Epithelial cell of esophagus (primary cell): ENCODE measurements at places on chromosomes 13 and 19.
A peak's percentile ranks its signal among the peaks of the same experiment; 100 is the strongest.

GRCh38 chr19:57747472-57747807 is 825 bp downstream of the ZNF776 start:
- DNase-seq, result no peak

DNA sequence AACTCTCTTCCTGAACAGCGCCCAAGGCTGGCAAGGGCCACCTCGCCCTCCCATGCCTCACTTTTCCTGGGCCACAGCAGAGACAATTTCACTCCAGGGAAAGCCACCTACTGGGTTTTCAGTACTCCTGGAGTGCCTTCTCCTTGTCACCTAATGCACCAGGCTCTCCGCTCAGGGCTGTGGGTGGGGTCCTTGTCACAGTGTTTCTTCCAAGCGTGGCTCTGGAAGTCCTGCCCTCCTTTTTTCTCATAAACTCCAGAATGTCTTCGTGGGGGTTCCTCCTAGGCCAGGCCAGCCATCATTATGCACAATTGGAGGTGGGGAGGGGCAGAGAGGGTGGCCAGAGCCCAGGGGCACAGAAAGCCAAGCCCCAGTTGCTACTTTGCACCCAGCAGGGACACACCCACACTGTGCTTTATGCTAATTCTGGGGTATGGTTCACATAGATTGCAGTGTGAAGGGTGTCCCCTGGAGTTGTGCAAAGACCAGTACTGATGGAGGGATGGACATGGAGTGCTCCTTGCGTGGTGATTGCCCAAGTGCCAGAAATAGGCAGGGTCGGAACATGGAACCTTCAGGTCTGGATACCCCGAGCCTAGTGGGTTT is 78.8 kb downstream of the CHST8 start:
- no peak for DNase-seq

DNA sequence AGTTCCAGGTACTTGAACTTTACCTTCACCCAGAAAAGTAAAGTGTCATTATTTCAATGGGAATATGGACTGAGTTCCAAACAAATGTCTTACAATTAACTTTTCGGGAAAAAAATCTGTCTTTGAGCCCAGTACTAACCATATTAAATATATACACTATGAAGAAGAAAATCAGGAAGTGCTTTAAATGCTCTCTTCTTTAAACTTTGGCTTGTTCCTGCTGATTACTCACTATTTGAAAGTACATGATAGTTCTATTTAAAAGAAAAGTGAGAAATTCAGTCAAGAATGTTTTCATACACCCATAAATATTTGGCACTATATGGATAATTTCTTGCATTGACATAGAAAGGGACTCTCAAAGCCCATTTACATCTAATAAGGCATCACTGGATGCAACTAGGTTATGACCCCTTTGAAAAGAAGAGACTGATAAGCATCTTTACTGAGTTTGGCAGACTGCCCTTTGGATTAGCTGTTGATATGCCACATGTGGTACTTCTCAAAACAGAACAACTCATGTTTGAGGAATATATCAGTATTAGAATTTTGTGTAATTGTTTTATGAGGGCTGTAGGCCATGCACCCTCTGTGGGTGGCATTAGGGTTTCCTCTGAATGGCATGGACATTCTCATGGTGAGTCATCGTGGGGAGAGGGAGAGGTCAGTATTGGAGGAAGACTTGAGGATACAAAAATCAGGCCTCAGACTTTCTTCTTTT is 25.0 kb upstream of the VWA8 start:
- no peak for DNase-seq

GRCh38 chr19:49468199-49468598 is 5.8 kb upstream of the FLT3LG start:
- peak; percentile 84 for DNase-seq

GRCh38 chr19:35432911-35433310 is 15.1 kb upstream of the FFAR2 start:
- DNase-seq, result no peak

GRCh38 chr19:2070436-2070827 is 19.4 kb upstream of the MKNK2 start:
- DNase-seq, result no peak

DNA sequence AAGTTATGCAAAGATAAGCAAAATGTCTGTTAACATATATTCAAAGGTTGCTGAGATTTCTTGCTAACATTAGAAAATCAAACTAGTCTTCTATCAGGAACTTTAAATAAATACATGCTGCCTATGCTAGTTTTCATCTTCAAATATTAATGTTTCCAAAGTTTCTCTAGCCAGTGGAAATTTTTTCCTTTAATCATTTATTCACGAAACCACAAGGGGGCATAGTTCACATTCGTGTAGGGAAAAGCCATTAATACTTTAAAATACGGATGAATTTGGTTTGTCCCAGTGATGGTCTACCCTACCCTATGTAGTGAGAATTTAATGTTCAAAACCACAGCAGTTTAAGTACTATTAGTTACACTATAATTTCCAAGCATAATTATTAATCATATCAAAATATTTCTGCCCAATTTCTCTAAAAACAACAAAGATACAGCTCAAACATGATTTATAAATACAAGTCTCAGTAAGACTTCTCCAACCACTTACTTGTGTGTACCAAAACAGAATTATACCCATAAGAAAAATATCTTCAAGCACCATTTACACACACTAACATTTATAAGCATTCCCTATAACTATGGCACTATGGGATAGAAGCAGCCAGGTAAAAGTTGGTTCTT is 16.2 kb downstream of the NUFIP1 start:
- peak; percentile 39 for DNase-seq

GRCh38 chr19:3263866-3264265 is 39.4 kb downstream of the CELF5 start:
- DNase-seq, result no peak

DNA sequence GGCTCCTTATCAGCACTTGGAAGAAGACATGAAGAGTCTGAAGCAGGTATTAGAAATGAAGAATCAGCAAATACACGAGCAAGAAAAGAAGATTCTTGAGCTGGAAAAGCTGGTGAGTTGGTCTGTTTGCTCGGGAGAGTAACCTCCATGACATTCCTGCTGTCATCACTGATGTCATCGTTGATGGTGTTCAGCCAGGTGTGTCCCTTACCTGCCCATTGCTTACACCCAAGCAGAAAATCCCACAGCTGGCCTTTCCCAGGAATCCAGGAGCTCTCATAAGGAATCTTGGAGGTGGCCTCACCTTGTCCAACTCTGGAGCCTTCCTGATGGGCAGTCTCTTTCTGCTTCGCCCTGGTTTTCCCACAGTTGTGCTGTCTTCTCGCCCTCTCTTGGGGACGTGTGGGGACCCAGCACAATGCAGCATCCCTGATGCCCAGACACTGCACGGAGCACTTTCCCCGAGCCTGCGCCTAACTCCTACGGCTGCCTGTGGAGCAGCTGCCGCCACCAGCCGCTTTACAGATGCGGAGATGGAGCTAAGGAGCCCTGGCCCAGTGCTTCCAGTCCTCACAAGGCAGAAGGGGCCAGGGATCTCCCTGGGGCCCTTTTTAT is 97.0 kb downstream of the SLC7A1 start:
- no peak for DNase-seq

GRCh38 chr13:43057653-43058317 is 34.4 kb downstream of the DNAJC15 start:
- DNase-seq, result peak; percentile 5

DNA sequence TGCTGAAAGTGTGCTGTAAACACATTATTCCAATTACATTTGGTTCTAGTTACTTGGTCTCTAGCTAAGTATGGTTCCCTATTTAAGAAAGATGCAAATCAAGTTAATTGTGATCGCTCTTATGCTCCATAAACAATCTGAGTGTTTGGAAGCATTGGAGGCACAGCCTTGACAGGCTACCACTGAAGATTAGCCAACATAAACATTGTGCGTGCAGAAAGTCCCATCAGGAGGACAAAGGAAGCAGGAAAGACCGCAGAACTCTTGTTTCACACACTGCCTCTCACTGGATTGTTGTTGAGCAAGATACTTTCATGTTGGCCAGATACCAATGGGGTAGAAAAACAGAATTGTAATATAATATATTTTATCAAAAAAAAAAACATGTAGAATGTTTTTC is 814.4 kb downstream of the EFNB2 start:
- peak; percentile 49 for DNase-seq

- no peak for DNase-seq
Measured at GRCh38 chr13:112345826-112346172, 30.4 kb upstream of the SPACA7 start.

DNA sequence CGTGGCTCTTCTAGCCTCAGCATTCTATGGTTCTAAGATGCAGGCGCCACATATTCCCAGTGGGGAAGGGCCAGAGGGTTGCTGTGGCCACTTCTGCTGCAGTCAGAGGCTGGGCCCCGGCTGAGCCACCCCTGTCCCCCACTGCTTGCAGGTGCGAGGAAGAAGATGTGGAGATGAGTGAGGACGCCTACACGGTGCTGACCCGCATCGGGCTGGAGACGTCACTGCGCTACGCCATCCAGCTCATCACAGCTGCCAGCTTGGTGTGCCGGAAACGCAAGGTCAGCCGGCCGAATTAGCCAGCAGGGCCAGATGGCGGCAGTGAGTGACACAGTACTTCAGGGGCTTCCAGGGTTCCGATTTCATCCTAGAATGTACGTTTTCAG is 2.0 kb downstream of the LHB start:
- no peak for DNase-seq

GRCh38 chr19:1251330-1252220 is 3.2 kb downstream of the MIDN start:
- peak; percentile 64 for DNase-seq

GRCh38 chr19:13729859-13730258 is 34.5 kb upstream of the MRI1 start:
- DNase-seq, result no peak

GRCh38 chr13:113489549-113490495 is 689 bp downstream of the DCUN1D2 start:
- DNase-seq, result peak; percentile 42

- peak; percentile 21 for DNase-seq
Measured at GRCh38 chr13:61286148-61286745, 129.4 kb downstream of the PCDH20 start.

GRCh38 chr19:35454663-35455062 is 6.6 kb downstream of the FFAR2 start:
- DNase-seq, result no peak

DNA sequence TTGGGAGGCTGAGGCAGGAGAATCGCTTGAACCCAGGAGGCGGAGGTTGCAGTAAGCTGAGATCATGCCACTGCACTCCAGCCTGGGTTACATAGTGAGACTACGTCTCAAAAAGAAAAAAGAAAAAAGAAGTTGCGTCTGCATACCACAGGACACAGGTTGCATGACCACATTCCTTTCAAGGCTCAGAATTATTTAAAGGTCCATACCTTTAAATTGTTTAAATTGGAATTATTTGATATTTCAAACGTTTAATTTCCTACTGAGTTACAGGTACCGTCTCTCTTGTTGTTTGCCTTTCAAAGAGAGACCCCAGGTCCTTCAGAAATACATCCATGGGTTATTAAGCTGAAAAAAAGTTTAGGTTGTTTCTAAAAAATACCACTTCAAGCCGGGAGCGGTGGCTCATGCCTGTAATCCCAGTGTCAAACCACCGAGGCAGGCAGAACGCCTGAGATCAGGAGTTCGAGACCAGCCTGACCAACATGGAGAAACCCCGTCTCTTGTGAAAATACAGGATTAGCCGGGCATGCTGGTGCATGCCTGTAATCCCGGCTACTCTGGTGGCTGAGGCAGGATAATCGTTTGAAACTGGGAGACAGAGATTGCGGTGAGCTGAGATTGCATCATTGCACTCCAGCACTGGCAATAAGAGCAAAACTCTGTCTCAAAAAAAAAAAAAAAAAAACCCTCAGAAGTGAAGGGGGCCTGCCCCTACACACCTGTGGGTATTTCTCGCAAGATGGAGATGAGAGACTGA is 18.6 kb downstream of the ZNF816 start:
- peak; percentile 67 for DNase-seq

DNA sequence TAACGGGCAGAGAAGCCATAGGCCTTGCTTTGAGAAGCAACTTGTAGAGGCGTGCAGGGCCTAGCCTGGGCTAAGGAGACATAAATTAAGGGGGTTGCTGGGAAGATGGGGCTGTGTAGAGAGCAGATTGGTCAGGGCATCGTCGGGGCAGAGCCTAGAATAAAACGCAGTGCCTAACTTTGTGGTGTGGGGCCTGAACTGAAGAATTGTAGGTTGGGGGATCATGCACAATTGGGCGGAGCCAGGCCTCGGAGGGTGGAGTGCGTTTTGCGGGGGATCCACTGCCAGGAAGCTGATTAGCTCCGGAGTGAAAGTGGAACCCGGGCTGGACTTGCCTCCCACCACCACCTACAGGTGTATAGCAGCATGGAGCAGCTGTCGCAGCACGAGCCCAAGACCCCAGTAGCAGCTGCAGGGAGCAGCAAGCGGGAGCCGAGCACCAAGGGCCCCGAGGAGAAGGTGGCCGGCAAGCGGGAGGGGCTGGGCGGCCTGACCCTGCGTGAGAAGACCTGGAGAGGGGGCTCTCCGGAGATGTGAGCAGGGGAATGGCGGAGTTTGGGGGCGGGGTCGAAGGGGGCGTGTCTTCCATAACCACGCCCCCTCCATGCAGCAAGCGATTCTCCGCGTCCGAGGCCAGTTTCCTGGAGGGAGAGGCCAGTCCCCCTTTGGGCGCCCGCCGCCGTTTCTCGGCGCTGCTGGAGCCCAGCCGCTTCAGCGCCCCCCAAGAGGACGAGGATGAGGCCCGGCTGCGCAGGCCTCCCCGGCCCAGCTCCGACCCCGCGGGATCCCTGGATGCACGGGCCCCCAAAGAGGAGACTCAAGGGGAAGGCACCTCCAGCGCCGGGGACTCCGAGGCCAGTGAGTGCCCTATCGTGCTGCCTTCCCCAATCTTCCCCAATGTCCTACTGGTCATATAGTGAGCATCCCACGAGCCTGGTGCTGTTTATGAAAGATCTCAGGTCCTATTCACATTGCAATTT is 13.8 kb downstream of the DNASE2 start:
- DNase-seq, result peak; percentile 48

- DNase-seq, result no peak
Measured at GRCh38 chr13:27065582-27065981, 106.0 kb downstream of the USP12 start.

- DNase-seq, result no peak
Measured at GRCh38 chr13:20116213-20116612, 44.6 kb downstream of the GJA3 start.

- DNase-seq, result no peak
Measured at GRCh38 chr13:98686270-98686669, 66.2 kb downstream of the SLC15A1 start.

DNA sequence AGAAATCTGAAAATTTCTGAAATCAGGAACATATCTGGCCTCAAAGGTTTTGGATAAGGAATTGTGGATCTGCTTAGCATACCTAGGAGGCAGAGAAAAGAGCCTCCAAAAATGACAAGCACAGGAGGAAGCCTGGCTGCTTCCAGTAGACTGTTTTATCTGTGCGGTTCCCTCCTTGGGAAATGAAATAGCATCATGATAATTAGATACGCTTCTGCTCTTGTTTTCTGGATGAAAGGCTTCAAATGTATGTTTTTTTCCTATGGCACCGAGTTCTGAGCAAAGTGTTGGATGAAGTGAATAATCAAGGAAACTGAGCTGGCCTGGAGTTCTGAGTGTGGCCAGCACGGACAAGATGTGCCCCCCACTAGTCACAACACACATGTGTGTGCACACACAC is 19.8 kb upstream of the GPR12 start:
- DNase-seq, result no peak
